ENCODE measurements at places on chromosomes 4 and X.

GRCh38 chr4:54614149-54614548 is 43.6 kb upstream of the KIT start:
- DNase-seq: no peak

- no peak for DNase-seq
These were observed 114.9 kb upstream of the SMIM31 start for GRCh38 chr4:164639001-164639400.

DNA sequence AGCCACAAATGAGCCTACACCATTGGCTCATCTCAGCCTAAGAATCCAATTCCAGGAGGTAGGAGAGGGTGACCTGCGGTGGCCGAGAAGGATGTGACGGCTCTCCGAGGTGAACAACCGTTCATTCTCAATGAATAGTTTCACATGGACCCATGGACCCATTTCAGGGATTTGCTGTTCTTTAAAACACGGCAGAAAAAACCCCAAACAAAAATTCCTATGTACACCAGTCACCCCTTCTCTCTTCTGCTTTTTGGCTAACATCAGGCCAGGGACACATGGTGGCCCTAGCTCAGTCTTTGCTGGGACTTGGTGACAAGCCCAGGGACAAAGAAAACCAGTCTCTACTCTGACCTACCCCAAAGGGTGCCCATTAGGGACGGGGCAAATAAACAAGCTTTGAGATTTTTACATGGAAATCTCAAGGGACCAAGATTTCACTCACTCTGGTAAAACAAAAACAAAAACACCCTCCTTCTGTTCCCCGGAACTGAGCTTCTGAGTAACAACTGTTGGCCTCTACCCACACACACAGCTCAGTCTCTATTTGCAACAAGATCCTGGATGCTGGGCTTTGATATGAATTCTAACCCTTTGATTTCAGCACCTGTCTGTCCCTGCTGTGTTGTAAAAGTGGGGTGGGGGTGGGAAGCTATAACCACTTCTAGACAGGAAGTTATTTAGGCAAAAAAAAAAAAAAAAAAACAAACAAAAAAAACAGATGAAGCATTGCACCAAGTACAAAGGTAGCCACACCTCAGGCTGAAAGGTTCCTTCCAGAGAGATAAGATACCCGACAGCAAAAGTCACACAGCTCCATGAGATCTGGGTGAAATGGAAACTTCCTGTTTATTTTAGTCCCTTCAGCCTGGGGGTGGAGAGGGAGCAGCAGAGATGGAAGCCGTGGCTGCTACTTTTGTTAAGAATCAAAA is 49.0 kb downstream of the DDX3X start:
- DNase-seq: peak; percentile 43

DNA sequence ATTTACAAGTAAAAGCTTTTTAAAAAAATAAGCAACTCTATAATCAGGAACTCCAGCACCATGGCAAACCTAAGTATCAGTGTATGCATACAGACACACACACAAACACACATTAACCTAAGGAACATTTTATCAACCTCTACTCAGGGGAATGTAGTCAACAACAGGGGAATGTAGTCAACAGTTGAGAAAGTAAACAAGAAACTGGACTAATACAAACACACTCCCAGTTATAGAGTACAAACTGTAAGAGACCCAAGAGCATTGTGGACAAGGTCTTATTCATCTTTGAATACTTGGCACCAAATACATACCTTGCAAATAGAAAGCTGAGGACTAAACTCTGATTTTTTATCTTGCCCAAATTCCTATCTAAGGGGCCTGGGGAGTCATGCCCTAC is 36.2 kb downstream of the PAPSS1 start:
- no peak for DNase-seq

DNA sequence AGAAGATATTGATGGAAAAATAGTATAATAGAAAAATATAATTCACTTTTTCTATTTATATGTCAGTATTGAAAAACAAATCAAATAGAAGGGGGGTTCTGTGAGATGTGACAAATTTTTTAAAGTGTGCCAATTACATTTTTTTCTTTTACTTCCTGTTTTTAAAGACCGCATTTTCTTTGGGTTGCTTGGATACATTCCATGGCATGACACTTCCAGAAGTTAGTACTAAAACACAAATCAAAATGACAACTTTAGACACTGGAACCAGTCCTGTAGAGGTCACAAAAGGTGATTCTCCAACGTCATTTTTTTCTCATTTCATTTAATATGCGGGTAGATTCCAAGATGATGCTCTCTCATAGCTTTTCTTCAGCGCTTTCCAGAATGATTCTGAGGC is 116.2 kb upstream of the GNPDA2 start:
- no peak for DNase-seq

DNA sequence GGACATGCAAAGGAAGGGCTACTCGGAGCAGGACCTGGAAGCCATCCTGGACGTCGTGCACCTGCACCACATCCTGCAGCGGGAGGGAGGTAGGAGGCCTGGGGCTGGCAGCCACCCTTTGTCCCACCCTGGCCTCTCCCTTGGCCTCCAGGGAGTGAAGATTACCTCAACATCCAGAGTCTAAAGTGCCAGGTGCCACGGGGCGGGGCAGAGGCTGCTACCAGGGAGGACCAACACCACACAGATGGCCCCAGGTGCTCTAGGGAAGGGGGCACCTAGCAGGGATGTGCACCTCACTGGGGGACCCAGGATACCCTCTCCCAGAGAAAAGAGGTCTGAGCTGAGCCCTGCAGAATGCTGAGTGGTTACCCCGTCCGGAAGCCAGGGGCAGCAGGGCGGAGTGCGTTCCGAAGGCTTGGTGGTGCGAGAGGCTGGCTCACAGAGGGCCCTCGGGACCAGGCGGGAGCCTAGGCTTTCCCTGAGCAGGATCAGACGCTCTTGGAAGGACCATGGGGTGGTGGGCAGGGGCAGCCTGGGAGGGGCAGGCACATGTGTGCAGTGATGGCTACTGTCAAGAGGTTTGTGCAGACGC is 16.1 kb downstream of the ABCD1 start:
- DNase-seq: no peak

DNA sequence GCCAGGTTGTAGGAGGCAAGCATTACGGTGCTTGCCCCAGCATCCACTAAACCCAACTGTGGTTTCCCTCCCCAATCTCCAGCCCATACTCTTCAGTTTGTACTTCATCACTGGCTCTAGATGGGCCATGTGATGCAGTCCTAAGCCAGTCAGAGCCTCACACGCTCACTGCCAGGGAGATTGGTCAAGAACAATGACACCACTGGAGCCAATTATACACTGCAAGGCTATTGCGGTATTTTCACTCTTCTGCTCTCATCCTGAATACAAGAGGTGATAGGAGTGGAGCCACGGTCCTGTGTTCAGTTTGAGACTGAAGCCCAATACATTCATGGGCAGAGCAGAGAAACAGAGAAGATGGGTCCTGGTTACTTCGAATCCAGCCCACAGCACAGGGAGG is 58.4 kb downstream of the SEPSECS start:
- no peak for DNase-seq

- no peak for DNase-seq
These were observed 28.6 kb upstream of the OGT start for GRCh38 chrX:71504346-71504745.

- no peak for DNase-seq
These were observed 186.3 kb downstream of the MOSPD2 start for GRCh38 chrX:15059474-15059873.

GRCh38 chrX:154380787-154381186 is 1.7 kb downstream of the EMD start:
- no peak for DNase-seq

DNA sequence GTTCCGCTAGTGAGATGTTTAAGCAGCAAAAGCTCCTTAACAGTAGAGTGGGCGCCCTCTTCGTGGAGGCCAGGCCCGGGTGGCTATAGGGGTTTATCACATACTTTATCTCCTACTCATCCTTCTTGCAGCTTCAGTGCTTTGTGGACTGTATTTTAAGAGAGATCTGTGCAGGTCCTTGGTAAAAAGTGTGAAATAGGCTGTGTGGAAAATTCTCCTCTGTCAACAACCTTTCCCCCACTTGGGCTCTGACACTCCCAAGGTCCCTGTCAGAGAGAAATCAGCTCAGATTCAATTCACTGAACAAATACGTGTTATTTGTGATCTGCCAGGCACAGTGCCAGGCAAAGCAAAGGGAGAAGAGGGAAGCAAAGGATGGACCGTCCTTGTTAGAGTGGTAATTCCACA is 214.3 kb upstream of the PPARGC1A start:
- DNase-seq: no peak

GRCh38 chrX:151902813-151903591 is 9.7 kb upstream of the MAGEA4 start:
- no peak for DNase-seq

DNA sequence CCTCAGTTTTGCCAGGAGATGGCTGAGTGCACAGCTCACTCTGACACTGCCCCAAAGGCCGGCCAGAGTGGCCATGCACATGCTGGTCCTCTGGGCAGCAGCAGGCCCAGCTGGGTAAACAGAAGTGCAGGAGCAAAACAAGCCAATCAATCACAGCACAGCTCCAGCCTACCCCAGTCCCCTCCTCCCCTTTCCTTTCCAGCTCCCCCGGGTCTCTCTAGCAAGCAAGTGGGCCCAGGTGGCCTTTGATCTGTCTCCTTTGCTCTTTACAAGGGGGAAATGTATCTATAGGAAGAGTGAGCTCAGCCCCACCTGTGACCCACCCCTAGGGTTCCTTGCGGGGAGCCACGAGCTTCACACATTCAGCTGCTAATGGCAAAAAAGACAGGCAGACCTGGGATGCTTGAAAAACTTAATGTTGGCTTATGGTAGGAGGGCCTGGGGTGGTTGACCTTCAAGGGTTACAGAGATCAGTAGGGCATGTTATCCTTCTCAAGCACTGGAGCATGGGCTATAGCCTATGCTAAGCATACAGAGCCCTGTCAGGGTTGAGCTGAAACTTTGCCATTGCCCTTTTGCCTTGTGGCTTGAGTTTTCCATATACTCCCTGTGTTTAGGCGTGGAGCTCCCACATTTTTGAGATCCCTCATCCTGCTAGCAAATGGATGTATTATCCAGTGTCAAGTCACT is 57.8 kb upstream of the PLAC1 start:
- no peak for DNase-seq

DNA sequence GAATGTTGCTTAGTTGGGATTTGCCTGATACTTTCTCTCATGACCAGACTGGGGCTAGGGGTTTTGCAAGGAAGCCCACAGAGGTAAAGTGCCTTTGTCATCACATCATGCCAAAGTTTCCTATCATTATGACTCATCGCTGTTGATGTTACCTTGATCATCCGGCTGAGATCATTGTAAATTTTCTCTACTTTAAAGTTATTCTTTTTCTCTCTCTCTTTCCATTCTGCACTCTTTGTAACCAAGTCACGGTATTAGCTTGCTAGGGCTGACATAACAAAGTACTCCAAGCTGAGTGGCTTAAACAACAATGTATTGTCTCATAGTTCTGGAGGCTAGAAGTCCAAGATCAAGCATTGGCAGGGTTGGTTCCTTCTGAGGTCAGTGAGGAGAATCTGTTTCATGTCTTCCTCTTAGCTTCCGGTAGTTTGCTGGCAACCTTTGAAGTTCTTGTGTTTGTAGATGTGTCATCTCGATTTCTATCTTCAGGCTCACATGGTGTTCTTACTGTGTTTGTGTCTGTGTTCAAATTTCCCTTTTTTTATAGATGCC is 113.0 kb downstream of the DTHD1 start:
- DNase-seq: peak; percentile 68

DNA sequence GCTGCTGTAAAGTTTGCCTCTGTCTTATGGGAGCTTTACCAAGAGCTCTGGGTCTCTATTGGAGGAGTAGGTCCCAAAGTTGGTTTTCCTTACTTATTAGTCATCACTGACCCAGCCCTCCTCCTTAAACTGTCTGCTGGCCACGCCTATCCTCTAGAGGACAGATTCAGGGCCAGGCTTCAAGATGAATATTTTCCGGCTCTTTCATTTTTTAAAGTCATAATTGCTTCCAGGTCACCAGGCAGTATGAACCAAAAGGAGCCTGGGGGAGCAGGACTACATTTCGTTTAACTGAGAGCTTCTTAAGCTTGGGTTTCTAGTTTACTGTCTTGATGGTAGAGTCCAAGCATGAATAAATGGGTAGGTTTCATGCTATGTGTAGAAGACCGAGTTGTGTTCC is 13.7 kb downstream of the BCORL1 start:
- no peak for DNase-seq

DNA sequence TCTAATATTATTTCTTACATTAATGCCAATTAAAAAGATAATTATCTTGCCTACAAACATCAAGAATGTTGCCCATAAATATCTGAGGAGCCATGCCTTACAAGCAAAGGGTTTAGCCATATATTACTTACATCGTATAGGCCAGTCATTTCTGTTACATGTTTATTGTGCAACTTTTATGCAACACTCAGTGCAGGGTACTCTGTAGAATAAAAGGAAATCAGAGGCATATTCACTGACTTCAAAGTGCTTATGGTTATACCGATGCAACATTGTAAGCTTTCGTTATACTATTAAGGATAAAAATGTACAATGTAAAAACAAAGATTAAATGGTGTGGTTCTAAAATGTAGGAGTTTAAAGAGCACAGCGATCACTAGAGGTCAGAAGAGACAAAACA is 315.9 kb downstream of the PCDH10 start:
- DNase-seq: no peak

- peak; percentile 21 for DNase-seq
These were observed 104.7 kb upstream of the BCOR start for GRCh38 chrX:40202456-40202855.
